ENCODE measurements at places on chromosomes 1 and 21.

DNA sequence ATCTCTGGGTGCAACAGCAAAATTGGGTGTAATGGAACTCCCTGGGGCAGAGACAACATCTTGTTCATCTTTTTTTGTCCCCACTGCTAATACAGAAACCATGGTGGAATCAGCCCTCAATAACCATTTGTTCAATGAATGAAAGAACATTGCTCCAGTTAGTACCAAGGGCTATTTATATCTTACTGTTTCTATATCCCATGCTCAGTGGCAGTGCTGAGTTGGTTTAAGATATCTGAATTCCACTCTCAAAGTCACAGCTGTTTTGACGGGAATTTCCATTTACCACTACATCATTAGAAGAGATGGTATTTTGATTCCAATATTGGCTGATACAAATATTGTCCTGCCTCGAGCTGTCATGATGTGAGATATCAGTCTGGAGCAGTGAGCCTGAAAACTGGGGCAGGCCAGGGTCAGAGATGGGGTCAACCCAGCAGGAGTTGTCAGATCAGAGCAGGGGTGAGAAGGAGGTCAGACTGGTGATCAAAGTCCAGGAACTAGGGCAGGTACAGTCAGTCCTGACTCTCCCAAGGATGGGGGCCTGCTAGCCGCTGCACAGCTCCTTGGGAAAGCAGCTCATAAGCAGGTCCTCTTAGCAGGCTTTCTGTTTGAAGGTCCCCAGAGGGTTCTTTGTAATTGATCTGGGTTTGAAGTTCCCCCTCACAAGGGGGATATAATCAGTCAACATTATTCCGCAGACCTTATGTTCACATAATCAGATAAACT is 5.8 kb upstream of the PHC2 start:
- DNase-seq, result no peak

GRCh38 chr1:21563971-21564370 is 54.7 kb downstream of the ALPL start:
- DNase-seq, result no peak

- DNase-seq, result no peak
These were observed 734 bp upstream of the C1orf210 start for GRCh38 chr1:43286115-43286514.

DNA sequence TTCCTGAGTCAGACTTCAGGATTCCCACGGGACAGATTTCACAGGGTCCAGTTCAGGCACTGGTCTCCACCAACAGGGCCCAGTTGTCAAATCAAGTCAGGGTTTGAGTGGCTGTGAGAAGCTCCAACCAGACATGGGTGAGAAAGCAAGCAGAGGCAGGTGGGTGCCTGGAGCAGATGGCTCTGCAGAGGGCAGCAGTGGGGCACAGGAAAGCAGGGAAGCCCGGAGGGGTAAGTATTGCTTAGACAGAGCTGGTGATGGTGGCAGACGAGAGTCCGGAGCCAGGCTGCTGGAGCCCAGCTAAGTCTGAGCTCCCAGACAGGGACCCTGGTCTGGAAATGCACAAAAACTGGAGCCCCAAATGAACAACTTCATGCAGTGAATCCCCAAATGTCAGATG is 40.4 kb downstream of the RIMS3 start:
- DNase-seq, result no peak

- no peak for DNase-seq
These were observed 665.0 kb downstream of the SMYD3 start for GRCh38 chr1:245842106-245842505.

- no peak for DNase-seq
These were observed 239.3 kb downstream of the KCNK2 start for GRCh38 chr1:215321802-215322201.

GRCh38 chr1:110502402-110503151 is 16.4 kb downstream of the KCNA10 start:
- DNase-seq, result no peak

DNA sequence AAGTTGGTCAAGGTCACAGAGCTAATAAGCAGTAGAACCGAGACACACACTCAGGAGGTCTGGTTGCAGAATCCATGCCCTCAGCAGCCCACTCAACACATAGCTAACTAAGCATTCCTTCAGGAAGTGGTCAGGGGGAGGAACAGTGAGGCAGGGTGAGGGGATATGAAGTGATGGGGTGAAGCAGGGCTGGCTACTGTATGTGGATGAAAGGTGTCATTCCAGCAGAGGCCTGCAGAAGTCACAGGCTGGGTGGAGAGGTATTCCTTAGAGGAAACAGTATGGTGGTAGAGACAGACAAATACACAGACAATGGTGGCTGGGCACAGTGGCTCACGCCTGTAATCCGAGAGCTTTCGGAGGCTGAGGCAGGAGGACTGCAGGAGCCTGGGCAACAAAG is 14.1 kb downstream of the TMCO4 start:
- DNase-seq, result no peak

DNA sequence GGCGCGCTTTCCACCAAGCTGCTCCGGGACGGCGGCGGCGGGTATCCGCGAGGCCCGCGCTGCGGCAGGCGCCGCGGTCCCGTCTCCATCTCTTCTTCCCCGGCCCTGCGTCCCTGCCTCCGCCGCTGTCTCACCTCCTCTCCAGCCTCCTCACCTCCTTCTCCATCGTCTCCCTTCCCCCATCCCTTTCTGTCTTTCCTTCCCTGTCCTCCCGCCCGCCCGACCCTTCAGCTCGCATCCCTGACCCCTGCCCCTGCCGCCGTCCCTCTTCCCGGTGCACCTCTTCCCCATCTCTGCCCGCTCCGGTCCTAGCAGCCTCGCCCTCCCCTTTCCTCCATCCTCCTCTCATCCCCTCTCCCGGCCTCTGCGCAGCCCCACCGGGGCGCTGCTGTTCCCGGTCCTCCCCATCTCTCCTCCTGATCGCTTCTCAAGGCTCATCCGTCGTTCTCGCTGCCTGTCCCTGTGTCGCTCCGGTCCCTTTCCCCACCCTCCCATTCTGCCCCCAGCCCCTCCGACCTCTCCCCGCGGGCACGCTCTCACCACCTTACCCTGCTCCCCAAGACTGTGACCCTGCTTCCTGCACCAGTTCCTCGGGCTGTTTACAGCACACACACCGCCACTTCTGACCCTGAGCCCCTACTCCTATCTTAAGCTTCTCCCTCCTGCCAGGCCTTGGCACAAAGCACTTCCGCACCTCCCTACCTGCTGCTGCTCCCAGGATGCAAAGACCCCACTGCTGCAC is 760 bp upstream of the NPHP4 start:
- no peak for DNase-seq

- peak; percentile 24 for DNase-seq
These were observed 19.1 kb downstream of the AGL start for GRCh38 chr1:99869304-99869703.

DNA sequence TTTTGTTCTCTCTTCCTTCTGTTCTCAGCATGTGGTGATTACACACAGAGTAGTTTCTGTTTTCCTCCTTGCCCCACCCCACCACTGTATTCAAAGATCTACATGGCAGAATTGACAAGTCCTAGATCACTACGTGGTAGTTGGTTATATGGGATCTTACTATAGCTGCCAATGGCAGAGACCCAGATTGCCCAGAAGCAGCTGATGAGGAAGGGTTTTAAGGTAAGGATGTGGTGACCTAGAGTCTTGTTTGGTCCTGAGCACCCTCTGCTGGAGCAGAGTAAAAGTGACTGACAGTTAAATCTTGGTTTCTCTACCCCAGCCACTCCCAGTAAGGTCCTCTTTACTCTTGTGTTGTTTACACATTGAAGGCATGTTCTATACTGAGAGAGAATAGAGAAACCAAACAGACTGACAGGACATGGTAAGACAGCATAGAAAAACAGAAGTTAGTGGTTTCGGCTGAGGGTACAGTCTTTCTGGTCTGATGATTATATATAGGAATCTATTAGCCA is 22.8 kb upstream of the STRIP1 start:
- DNase-seq, result no peak

- no peak for DNase-seq
These were observed 288.3 kb downstream of the TM2D1 start for GRCh38 chr1:61436491-61437120.

GRCh38 chr1:86263101-86263500 is 106.5 kb upstream of the COL24A1 start:
- DNase-seq, result no peak

GRCh38 chr1:66580081-66580480 is 46.1 kb downstream of the SGIP1 start:
- no peak for DNase-seq

DNA sequence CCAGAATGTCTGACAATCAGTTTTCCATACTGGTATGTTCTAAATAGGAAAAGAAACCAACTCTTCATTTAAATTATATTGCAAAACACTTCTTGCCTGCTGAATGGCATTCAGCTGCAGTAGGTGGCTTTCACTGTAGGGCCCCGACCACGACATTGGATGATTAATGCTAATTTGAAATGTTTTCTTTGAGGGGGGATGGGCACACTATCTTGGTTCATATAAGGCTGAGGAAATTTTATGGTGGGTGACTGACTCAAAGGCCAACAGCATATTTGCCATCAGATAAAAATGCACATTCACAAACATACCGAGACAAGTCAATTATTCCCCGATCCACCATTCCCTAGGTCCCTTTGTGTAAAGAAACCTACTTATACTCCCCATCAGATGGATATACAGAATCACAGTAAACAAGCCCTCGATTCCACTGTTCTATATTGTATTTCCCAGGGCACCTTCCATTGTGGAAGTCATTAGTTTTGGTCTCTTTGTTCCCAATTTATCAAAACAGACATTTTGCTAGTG is 464.2 kb upstream of the DAB1 start:
- no peak for DNase-seq

DNA sequence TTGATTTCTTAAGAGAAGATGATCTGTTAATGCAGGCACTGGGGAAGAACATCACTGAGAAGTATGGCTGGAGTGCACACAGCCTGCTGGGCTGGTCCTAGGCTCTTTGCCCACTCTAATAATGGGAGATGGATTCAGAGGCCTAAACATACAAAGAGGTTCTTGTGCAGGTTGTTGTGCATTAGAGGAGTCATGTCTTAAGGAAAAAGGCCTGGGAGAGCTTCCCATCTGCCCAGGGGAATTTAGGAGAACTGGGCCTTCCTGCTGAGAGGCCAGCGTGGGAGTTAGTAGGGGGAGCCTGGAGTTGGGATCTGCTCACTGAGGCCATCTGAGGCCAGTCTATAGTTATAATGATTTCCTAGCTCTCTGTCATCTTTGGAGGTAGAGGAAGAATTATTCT is 126.7 kb downstream of the TLR5 start:
- no peak for DNase-seq

GRCh38 chr1:78911956-78912880 is 94.3 kb downstream of the ADGRL4 start:
- no peak for DNase-seq

- no peak for DNase-seq
These were observed 46.8 kb downstream of the SCP2 start for GRCh38 chr1:52973841-52974240.

DNA sequence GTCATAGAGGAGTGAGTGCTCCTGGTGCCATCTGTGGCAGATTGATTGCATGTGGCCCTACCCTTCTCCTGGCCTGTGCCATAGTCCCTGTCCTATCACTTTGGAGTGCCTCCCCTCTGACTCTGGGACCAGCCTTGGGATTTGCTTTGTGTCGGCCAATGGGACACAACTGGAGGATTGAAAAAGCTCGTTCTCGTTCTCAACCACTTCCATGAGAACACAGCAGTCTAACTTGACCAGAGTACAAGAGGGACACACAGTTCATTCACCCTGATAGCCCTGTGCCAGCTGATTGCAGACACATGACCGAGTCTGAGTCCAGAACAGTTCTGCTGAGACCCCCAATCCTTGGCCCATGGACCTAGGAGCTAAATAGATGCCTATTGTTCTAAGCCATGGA is 47.8 kb downstream of the C1orf198 start:
- no peak for DNase-seq

GRCh38 chr1:240515505-240515904 is 96.5 kb downstream of the GREM2 start:
- DNase-seq, result no peak

DNA sequence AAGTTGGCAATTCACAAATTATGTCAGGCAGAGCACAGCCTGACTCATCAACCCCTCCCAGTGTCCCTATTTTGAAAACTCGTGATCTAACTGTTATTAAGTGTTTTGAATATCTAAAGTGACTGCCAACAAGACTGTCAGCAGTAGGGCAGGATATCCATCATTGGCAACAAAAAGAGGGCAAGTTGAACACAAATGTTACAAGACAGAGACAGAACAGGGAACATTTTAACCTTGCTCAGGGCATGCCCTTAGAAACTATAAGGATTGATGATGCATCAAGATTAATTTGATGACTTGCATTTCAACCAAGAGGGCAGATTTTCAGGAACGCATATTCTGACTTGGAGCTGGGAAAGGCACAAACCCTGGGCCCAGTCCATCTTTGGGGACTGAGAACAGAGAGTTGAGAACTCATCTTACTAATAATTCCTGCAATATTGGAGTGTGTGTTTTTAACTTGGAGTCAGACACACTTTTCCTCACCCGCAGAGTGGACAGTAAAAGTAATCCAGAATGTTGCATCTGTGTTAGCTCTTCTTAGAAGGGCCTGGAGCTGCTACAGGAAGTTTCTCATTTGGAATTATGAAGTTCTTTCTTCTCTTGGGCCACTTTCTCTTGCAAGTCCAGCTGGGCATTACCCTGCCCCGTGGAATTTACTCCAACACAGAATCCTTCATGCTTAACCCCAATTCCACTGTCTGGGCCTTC is 317.2 kb downstream of the LTN1 start:
- DNase-seq, result no peak

GRCh38 chr1:112714313-112715263 is 544 bp downstream of the PPM1J start:
- DNase-seq, result no peak

- DNase-seq, result no peak
These were observed 226.4 kb downstream of the DYRK1A start for GRCh38 chr21:37593015-37593414.

GRCh38 chr1:185309566-185309965 is 7.5 kb downstream of the IVNS1ABP start:
- no peak for DNase-seq

GRCh38 chr1:84277343-84278059 is 24.0 kb upstream of the SAMD13 start:
- DNase-seq, result no peak

GRCh38 chr1:8136766-8137165 is 110.7 kb upstream of the ERRFI1 start:
- no peak for DNase-seq

- DNase-seq, result no peak
These were observed 30.0 kb downstream of the IARS2 start for GRCh38 chr1:220123889-220124288.

DNA sequence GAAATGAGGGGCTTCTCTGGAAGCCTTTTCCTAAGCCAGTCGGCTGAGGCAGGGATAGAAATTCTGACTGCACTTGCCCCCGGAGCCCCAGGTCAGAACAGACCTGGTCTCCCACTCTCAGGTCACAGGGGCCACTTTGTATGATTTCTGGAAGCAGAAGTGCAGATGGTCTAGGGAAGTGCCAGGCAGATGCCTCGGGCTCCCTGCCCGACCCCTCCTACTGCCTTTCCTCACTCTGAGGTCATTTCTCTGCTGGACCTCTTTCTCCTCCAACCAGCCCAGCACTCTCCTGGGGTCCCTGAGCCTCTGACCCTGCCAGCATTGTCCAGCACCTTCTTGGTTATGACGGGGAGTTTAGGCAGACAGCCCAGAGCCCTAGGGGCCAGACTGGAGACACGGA is 8.7 kb downstream of the RUNX3 start:
- no peak for DNase-seq
